ENCODE measurements at places on chromosomes 16 and 17.

DNA sequence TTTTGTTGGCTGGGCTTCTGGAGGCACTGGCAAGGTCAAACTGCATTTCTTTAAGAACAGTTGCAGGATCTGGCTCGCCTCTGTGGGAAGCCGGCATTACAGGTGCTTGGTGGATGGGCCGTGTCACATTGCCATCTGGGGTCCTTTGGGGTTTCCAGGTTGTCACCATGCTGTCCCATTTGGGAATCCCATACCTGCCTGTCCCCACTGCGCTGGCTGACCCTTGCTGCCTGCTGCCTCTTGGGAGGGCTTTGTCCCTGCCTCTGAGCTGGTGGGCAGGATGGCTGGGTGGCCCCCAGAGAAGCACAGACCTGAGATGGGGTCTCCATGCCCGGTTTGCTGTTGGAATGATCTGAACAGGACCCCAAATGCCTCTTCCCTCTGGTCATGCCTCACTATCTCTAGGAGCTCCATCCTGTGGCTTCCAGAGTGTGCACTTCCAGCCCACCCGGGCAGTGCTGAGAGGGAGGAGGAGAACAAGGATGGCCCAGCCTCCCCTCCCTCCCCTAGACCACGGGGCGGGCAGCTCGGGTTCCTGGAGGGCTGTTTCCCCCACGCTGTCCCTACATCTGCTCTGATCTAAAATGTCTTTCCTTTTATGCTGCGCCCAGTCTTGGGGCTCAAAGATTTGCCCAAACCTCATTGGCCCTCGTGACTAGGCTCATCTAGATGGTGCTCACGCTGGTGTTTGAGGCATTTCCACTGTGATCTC is 28.0 kb downstream of the OR1D5 start:
- DNase-seq: no peak

DNA sequence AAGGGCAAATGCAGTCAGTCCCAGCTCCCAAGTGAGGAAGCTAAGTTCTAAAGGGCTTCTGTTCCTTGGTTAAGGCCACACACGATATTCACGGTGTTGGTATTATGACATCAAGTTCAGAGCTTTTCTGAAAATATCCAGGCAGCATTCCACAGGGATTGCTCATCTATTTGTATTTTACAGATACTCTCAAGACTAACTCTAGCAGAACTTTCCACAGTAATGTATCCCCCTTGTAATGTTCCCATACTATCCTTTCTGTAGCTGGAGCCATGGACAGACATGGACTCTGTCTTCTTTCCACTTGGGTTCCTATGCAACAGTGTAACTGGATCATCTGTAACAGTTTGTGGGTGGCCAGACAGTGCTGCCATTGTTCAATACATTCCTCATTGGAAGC is 13.5 kb downstream of the SDR42E1 start:
- DNase-seq: no peak

DNA sequence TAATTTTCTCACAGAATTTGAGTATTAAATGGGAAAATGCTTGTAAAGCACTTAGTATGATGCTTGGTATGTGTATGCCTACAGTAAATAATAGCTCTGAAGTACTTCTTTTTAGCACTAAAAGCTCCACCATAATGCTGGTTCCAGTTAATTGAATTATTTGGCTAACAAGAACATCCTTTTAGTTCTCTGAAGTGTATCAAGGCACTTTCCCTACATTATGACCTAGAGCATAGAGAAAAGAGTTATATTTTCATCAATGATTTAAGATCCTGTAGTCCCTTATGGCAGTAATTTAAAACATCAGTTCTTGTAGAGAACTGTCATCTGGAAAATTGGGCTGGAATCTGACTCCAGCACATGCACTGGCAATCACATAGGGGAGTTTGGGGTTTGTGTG is 21.9 kb upstream of the PHAF1 start:
- no peak for DNase-seq

DNA sequence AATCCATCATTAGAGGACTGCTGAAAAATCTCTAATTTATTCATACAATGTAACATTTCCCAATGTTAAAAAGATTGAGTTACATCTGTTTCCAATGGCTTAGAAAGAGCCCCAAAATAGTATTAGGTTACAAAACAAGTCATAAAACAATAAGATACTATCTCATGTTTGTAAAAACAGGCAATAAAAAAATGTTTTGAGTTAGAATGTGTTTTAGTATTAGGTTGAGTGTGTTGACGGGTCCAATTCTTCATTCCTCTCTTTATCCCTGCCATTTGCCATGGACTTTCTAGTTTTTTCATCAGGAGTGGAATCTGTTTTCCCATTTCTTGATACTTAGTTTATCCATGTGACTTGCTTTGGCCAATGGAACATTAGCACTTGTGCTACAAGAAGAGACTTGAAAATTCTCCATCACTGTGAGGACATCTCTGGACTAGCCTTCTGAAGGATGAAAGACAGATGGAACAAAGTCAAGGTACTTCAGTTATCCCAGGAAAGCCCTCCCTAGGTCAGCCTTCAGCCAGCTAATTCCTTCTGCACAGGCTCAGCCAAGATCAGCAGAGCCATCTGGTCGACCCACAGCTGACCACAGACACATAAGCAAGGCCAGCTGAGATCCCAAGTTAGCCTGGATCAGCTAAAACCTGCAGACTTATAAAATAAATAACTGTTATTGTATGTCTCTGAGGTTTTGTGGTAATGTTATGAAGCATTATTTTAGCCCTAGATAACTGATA is 83.3 kb downstream of the HS3ST3A1 start:
- DNase-seq: no peak

GRCh38 chr17:81241648-81242420 is 2.7 kb downstream of the NDUFAF8 start:
- no peak for DNase-seq

GRCh38 chr17:7351665-7352502 is at the start of gene KCTD11:
KCTD11 (plus strand) TSS chr17:7352162.
- peak; percentile 93 for DNase-seq
